ENCODE measurements at places on chromosomes 6 and 20.

DNA sequence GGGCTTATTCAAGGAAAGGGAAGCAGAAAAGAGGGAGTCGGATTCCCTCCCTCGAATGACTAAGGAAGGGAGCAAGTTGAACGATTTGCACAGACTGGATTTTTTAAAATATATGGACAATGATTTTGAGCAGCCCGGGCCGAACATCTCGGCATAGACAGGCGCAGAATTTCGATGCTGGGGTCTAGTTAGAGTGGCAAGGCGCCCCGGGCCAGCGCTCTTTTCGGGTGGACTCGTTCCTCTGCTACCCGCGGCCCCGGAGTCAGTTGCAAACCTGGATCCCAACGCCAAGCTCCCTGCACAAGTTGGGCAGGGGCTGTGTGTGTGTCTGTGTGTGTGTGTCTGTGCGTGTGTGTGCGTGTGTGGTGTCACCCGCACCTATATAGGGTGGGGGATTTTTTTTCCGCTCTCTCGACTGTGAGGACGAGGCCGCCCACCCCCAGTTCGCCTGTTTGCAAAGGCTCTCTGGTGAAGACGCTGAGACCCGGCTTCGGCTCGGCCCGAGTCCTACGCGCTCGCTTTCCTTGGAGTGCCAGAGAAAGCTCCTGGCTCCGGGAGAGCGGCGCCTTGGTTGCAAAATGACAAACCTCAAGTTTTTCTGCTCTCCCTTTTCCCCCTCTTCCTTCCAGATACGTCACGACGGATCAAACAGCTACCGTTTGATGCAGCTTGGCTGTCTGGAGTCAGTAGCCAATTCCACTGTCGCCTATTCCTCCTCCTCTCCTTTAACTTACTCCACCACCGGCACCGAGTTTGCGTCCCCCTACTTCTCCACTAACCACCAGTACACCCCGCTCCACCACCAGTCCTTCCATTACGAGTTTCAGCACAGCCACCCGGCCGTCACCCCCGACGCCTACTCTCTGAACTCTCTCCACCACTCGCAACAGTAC, 1.4 kb downstream of the TFAP2D start:
- no peak for DNase-seq

DNA sequence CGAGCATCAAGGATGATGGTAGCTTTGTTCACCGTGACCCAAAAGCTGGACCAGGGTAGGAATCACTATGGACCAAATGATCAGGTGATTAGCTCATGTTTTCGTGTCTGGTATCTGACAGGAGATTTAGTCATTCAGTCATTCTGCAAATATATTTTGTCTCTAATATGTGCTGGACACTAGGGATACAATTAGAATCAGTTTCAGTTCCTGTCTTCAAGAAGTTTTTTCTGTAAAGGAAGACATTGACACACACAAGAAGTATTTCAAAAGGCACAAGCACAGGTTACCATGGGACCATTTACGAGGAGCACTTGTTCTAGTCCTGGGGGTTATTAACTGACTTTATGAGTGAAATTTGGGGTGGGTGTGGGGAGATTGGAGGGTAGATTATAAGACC, 244.9 kb downstream of the HIVEP2 start:
- no peak for DNase-seq

- no peak for DNase-seq
Observed at GRCh38 chr6:34531580-34532201, 24.4 kb downstream of the SPDEF start.

GRCh38 chr6:20732896-20733295, 198.6 kb downstream of the CDKAL1 start:
- DNase-seq = no peak

Measured in stimulated activated CD8-positive, alpha-beta memory T cell treated with anti-CD3 and anti-CD28 coated beads, Interleukin-4, amount 100 ng/mL, for 4 hours (primary cell).